Left ventricle myocardium inferior (tissue), 1 donor: ENCODE measurements at places on chromosomes 5 and 9. TPM values are rescaled to one million over a fixed set of nuclear protein-coding genes. Genes with fewer than 3 reads are reported as not detected.

DNA sequence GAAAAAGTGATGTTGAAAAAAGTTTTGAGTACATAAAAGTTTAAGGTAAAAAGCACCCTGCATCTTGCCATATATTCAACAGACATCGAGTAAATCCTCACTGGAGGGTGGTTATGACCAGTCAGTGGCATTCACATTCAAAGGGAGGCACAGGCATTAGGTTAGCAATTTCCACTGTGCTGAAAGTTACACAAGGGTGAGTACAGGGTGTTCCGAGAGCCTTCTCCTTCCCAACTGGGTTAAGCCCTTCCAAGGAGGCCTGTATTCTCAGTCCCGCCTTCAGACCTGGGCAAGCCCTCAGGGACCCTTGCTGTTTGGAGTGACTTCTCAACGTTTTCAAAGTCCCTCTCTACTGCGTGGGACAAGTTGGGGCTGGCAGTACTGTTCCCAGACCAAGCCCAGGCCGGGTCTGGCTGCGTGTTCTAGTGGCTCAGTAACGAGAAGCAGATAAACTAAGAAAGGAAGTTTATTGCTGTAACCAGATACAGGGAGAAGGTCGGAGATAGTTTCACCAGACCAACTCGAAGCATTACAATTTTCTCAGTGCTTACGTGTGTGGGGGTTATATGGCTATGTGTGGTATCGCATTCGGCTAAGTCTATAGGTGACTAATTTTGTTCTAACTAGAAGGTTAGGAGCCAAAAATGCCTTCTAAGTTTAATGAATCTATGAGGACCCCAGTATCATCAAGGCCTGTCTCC, 13.0 kb upstream of the SETX start:
- DNase-seq: no peak

- no peak for DNase-seq
Measured at GRCh38 chr9:81032030-81032572, 657.2 kb downstream of the TLE1 start.

DNA sequence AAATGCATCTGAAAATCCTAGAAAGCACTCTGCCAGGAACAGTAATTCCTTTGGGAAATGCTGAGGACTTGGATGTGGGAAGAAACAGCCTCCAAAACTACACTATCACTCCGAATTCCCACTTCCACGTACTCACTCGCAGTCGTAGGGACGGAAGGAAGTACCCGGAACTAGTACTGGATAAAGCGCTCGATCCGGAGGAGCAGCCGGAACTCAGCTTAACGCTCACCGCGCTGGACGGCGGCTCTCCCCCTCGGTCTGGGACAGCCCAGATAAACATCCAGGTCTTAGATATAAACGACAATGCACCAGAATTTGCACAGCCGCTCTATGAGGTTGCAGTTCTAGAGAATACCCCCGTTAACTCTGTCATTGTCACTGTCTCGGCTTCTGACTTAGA, 786 bp downstream of the PCDHB3 start:
- DNase-seq: no peak

DNA sequence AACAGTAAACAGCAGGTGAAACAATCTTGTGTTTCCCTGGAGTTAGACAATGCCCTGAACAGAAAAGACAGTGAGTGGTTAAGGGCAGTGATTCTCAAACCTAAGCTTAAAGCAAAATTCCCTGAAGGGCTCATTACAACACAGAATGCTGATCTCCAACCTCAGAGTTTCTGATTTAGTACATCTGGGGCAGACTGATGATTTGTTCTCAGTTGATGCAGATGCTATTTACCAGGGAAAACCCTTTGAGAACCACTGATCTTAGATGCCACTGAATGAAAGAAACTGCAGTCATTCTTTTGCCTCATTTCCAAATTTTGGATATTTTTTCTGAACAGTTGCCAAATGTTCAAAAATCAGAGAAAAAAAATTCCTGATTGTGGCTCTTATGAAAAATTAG, 18.7 kb upstream of the ADAM19 start:
- DNase-seq: no peak

GRCh38 chr5:31999470-31999869, 174.6 kb downstream of the GOLPH3 start:
- no peak for DNase-seq

GRCh38 chr9:127917603-127918002, 762 bp upstream of the ST6GALNAC4 start:
- DNase-seq: no peak

- no peak for DNase-seq
Measured at GRCh38 chr9:122526602-122527001, 491 bp downstream of the OR1N1 start.

DNA sequence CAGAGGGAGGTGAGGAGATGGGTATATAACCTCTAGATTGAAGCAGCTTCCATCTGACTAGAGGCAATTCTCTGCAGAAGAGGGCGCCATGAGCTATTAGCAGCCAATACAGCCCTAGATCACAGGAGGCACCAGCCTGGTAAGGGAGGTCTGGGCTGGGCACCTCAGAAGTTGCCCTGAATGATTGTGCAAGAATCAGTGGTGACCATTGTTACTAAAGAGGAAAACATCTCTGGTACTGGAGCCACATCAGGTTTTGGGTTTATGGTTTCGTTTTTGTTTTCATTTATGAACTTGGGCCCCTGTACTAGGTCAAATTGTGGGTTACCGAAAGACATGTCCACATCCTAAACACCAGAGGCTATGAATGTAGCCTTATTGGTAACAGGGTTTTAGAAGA, 342.0 kb downstream of the MLLT3 start:
- no peak for DNase-seq

- DNase-seq: no peak
Measured at GRCh38 chr5:171701100-171701541, 84.5 kb upstream of the SMIM23 start.

- DNase-seq: no peak
Measured at GRCh38 chr5:122516432-122516743, 204.4 kb downstream of the SNCAIP start.

GRCh38 chr5:59660737-59661136, 232.8 kb downstream of the PDE4D start:
- no peak for DNase-seq

DNA sequence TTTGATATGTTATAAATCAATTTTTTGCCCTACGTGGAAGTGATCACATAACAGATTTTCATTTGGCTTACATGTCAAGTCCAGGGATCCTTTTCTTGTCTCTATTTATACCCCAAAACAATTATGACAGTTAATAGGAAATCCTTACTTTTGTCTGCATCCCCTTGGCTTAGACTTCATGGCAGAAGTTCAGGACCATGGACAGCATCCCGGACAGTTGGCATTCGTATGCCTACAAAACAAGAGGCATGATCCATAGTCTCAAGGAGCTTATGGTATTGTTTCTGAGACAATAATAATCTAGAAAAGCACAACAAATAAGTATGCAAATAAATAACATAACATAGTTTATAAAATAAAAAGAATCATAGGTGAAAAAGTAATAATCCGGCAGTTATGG, 214.3 kb upstream of the GRIA1 start:
- no peak for DNase-seq

DNA sequence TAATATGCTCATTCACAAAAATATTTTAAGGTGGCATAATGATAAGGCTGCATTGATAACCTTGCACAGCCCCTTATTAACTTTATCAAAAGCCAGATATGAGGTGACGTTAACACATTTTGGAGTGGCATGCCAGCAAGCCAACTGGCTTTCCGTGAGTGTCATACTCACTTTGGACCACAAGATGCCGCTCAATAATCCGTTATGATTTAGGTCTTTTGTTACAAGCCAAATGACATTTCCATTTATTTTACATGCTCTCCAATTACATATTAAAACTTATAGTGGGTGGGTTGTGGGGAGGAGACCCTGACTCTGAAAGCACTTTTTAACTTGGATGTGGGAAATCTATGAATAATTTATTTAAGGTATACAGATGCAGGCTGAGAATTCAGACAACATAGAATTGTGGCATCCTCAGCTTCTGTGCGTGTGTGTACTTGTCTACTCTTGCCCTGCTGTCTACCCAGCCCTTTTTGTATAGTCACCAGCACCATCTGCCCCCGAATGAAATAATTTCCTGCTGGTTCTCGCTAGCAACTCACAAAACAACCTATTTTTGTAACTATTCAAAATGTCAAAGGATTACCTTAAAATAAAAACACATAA, 305.1 kb downstream of the PSAT1 start:
- DNase-seq: no peak

DNA sequence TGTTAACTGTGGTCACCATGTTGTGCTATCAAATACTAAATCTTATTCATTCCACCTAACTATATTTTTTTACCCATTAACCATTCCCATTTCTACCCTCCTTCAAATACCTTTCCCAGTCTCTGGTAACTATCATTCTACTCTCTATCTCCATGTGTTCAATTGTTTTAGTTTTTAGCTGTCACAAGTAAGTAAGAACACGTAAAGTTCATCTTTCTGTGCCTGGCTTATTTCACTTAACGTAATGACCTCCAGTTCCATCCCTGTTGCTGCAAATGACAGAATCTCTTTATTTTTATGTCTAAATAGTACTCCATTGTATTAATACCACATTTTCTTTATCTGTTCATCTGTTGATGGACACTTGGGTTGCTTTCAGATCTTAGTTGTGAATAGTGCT, 485.1 kb upstream of the CD180 start:
- no peak for DNase-seq

- peak; percentile 42 for DNase-seq
Measured at GRCh38 chr5:138632900-138633489, 57.8 kb upstream of the HSPA9 start.

DNA sequence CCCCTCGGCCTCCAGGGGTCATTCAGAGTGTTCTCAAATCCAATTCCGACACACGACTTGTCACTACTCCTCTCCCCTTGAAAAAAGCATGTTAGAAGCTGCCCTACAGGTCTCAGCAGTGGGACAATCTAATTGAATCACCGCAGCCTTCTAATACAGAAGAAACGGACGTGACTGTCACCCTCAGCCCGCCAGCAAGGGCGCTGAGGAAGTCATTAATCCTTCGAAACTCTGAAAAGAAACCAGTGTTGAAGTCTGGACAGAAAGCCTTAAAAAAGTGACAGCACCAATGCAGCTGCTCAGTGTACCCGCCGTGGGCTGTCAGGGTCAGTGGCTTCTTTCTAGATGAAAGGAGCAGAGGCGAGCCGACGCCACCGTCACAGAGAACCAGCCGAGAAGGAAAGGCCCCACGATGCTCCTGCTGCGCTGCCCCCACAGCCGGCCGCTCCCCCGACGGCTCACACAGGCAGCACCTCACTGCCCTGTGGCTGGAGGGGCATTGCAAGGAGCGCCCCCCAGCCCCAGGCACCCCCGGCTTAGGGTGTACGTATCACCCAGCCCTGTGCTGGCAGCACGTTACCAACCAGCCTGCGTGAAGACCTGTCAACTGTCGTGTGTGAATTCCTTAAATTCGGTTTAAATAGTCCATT, 5.7 kb downstream of the BRD3OS start:
- DNase-seq: no peak

Gene SURF6
- 11.6 TPM for total RNA-seq

Gene DUSP1
- total RNA-seq: 85.0 TPM
